ENCODE measurements at places on chromosomes 1 and 21.

DNA sequence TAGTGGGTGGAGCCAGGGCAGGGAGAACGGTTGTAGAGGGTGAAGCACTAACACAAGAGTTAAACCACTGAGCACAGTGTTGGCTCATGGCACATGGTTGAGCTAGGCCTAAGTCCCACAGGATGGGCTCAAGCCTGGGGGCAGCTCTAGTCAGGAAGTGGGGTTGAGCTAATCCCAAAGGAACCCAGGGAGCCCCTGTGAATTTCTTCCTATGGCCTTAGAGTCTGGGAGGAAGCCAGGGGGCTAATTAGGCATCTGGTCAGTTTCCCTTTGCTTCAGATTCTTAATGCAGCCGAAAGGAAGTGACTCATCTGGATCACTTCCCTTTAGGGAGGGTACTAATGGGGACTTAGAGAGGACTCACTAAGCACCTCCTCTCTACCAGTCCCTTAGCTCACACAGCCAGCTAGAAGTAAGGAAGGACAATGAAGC is 10.1 kb downstream of the CFAP45 start:
- no peak for DNase-seq

- no peak for DNase-seq
These were observed 102.3 kb downstream of the SPSB1 start for GRCh38 chr1:9395018-9395417.

DNA sequence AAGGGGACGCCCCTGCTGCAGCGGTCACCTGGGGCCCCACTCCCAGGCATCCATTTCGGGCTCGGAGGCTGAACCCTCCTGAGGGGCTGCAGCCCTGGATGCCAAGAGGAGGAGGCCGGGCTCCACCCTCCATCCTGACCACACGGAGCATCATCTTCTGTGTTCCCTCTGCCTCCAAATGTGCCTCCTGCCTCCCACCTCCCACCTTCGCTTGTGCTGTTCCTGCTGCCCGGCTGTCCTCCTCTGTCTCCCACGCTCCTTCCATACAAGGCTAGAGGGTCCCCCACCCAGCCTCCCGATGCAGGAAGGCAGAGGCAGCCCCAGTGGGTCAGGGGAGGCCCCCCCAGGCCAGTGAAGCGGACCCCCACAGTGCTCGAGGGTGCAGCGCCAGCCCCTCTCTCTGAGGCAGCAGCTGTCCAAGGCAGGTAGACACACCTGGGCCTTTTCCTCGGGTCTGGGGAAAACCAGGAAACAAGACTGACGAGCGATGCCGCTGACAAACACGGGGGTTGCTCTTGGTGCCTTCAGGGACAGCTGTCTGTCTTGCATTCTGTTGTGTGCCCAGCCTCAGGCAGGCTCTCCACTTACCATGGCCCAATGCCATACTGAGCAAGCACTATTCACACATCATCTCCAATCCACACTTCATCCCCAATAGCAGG is 16.8 kb upstream of the PLEKHG5 start:
- DNase-seq = no peak

DNA sequence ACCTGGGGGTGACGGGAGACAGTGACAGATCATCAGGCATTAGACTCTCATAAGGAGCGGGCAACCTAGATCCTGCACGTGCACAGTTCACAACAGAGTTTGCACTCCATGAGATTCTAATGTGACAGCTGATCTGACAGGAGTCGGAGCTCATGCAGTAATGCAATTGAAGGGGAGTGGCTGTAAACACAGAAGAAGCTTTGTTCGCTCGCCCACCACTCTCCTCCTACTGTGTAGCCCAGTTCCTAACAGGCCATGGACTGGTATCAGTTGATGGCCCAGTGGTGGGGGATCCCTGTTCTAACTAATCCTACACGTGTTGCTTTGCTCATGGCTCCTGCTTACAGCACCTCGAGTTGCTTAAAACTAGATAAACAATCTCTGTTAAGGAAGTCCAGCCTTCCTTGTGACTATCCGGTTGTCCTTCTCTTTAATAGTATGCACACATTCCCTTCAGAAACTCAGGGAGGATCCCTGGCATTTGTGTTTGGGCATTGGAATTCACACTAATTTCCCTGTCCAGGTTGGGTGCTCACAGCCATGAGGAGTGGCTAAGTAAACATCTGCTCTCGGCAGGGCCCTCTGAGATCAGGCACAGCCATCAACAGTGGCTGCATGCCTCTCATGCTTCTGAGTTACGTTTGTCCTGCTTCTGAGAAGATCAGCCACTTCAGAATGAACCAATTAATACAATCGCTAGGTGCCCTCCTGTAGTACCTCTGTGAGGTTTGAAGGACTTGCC is 21.1 kb upstream of the F3 start:
- no peak for DNase-seq

DNA sequence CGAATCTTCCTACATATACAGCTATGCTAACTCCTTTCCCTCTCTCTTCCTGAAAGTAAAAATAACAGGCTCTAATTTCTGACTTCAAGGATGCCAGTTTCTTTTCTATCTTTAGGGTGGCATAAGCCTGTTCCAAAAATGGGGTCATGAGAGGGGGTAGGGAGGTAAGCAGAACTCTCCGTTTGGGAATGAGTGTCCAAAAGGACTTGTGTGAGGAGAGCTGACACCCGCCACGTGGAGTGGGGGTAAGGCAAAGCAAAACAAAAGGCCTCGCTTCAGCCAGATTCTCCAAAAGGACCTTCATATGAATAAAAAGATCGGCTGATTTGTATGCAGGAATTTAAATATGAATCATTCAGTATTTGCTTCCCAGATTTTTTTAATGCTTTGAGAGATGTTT is 28.6 kb downstream of the PLPPR4 start:
- no peak for DNase-seq

GRCh38 chr1:25727635-25728286 is 72.2 kb upstream of the SELENON start:
- DNase-seq = peak; percentile 73

DNA sequence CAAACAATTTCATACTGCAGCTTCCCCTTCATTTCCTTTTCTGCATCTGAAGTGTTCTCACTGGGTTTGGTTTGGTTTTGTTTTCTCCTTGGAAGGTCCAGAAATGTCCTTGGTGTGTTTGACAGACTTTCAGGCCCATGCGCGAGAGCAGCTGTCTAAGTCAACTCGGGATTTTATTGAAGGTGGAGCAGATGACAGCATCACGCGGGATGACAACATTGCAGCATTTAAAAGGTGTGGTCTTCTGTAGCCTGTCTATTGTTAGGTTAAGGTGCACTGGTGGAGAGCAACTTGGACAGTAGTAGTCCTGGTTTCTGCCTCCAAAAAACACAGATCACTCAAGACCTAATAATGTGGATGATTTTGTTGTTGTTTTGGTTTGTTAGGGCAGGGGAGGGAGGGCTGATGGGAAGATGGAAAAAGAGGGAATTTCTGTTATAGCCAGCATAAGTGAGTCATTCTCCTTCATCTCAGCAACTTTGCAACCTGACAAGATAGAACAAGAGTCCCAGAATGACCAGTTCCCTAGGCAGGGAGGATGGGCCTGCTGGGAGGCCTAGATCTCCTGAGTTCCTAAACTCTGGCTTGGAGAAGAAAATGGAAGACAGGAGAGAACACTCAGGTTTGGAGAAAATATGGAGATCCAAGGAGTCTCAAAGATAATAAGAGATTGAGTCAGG is 12.5 kb downstream of the HAO2 start:
- DNase-seq = no peak

DNA sequence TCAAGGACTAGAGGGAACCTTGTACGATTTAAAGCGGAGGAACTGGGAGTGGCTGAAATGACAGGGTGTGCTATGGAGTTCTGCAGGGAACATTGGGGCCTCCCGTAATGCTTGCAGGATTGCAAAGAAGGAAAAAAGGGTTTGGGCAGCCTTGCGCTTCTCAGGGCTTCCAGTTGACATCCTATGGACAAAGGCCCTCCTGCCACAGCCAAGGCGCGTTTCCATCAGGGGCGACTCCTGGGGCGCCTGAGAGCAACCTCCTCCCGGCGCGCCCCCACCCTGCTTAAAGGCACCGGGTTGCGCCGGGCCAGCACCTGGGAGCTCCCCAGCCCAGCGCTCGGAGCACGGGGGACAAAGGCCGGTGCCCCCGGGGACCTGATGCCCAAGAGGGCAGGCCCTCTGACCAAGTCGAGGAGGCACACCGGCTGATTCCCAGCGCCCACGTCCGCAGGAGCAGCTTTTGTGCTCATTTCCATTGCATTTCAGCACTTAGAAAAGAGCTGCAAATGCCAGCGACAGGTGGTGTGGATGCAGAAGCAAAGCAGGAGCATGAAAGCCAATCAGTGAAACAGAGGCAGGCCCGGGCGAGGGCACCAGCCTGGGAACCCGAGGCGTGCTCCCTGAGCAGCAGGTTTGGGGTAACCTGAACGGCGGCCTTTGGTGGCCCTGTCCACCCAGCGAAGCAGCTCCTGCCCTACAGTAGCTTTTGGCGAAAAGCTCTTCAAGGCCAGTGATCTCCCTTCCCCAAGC is 17.6 kb upstream of the RNF187 start:
- DNase-seq = peak; percentile 72

DNA sequence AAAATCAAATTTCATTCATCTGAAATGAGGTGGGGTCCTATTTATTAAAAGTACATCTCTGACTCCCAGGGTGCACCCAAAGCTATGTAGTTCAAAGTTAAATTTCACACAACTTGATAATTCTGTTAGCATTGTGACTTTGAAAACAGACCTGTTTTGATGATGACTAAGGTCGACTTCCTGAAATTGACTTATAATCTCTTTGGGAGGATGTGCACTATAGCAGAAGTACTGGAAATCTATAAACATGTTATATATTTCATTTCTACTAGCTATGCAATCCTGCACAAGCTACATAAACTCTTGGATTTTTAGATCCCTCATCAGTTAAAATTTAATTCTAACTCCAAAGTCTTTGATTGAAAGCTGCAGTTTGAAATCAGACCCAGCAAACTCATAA is 507.6 kb downstream of the NEGR1 start:
- no peak for DNase-seq

DNA sequence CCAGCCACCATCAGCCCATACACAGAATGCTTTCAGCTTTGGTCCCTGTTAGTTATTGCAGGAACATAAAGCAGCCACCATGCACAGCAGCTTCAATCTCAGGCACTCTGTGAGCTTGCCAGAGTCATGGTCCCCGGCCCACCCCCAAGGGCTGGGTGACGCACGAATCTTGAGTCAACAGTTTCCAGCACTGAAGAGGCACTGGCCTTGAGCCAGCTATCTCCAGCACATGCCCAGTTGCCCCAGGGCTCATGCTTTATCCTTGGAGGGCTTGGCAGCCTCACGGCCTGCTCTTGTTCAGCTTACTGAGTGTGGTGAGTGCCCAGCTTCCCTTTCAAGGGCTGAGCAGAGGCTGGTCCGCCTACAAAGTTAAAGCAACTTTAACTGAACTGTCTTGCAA is 200.7 kb upstream of the RAB4A start:
- no peak for DNase-seq

DNA sequence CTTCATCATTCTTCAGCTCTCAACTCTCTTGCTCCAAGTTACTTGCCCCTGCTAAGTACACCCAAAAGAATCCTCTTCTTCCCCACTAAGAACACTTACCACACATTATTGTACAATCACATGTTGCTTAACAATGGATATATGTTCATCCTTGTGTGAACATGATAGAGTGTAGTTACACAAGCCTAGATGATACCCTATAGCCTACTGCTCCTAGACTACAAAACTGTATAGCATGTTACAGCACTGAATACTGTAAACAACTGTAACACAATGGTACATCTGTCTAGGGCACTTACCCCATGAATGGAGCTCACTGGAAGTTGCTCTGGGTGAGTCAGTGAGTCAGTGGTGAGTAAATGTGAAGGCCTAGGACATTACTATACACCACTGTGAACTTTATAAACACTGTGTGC is 77.4 kb downstream of the RERE start:
- no peak for DNase-seq

DNA sequence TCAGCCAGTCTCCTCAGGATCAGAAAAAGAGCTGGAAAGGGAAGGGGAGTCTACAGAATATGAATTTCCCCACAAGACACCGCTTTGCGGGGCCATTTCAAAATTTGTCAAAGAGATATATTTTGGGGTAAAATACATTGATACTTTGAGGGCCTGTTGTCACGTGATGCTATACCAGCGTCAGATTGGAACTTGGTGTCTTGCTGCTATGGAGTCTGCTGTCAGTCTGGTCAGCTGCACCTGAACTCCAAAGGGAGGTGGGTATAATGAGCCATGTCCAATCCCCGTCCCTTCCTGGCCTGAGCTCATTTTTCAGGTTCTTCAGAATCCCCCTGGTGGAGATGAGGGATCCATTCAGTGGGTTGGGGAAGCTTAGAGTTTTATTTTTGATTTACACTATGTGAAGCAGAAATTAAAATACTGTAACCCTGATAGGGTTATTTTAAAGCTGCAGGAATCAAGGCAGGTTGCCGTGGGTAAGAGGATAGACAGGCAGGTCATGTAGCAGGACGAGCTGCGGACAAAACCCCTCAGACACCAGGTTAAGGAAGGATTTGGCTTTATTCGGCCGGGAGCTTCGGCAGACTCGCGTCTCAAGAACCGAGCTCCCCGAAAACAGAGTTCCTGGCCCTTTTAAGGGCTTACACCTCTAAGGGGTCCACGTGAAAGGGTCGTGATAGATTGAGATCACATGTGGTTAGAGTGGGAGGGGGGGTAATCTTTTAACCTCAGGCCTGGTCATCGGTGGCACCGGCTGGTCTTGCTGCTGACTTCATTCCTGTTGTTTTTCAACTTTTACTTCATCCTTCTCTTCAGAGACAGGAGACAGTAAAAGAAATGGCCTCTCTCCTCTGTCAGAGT is 2.2 kb upstream of the POFUT2 start:
- no peak for DNase-seq

- DNase-seq = no peak
These were observed 21.0 kb upstream of the EPS8L3 start for GRCh38 chr1:109784551-109785252.

GRCh38 chr1:155729031-155729898 is 40.4 kb downstream of the DAP3 start:
- DNase-seq = peak; percentile 47

All from retina (tissue), 1 donor.